Activated T-helper 1 cell treated with anti-CD3 and anti-CD28 coated beads, Interleukin-2, amount 50 U/mL, for 16 hours (primary cell): ENCODE measurements at places on chromosomes 11 and 22.

DNA sequence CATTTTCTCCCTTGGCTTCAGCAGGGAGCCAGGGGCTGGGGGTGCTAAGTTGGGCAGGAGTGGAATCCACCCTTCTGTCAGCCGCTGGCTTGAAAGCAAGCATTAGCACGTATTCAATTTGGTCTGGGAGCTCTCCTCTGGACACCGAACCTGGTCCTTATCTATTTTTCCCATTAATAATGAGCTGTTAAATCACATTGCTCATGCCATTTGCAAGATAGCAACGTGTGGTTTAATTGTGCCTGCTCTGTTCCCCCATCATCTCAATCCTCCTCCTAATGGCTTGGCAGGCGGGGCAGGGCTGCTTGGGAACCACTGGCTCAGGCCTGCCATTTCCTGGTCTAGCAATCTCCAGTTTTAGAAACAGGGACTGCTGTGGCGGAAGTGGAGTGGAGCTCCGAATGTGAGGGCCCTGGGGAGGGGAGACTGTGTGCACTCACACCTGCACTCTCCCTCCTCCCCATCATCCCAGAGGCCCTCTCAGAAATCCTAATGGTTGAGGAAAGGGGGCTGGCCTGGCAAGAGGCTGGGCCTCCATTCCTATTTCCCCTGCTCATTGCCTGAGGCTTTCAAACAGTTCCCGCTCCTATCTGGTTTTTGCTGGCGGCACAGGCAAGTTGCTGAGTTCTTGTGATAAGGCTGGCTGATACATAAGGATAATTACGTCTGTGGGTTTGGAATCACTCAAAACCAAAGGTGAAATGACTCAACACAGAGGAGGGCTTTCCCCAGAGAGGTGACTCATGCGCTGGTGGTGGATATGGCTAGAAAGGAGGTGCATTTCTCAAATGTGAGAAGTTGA is 201.2 kb upstream of the E2F8 start:
- no peak for DNase-seq

DNA sequence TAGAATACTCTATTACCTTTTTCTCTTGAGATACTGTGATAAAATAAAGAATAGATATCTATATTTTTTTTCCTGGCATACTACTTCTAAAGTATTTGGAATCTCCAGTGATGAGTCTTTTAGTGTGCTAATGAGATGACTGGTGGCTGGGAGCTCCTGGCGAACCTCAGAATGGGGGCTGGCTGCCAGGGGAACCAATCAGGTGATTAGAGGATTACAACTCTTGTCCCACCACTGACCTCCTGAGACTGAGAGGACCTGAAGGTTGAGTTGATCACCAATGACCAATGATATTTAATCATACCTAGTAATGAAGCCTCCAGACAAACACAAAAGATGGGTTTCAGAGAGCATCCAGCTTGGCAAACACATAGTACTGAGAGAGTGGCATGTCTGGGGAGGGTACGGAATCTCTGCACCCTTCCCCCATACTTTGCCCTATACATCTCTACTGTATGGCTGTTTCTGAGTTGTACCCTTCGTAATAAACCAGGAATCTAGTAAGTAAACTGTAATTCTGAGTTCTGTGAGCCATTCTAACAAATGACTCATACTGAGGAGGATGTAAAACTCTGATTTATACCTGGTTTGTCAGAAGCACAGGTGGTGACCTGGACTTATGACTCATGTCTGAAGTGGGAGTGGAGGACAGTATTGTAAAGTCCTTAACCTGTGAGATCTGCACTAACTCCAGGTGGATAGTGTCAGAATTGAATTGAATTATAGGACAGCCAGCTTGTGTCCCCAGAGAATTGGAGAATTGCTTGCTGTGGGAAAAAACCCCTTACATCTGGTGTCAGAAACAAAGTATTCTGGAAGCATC is 325.3 kb upstream of the LRRC4C start:
- DNase-seq: no peak

DNA sequence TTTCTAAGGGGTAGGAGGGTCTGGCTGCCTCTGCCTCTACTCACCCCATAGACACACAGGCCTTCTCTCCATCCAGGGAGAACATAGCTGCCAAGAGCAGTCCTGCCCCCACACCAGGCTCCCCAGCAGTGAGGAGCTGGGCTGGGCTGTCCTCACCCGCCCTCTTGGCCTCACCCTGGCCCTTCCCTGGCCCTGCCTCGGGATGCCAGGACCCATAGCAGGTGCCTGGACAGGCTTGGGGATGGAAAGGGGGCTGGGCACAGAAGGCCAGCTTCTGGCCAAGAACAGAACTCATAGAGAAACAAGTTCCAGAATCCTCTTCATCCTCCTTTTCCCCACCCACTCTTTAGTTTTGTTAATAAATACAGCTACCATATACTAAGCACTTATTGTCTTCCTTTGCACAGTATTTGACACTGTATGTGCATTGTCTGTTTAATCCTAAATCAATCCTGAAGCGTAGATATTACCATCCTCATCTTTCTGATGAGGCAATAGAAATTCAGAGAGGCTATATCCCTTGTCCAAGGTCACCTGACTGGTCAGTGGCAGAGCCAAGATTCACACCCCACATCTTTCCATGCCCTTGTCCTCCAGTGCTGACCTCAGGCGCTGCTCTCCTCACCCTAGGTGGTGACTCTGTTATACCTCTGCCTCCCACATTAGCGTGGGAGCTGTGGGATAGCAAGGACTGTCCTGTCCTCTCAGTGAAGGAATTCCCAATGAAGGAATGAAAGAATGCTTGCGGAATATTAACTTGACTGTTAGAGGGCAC is 22.0 kb upstream of the MYOD1 start:
- DNase-seq: no peak

DNA sequence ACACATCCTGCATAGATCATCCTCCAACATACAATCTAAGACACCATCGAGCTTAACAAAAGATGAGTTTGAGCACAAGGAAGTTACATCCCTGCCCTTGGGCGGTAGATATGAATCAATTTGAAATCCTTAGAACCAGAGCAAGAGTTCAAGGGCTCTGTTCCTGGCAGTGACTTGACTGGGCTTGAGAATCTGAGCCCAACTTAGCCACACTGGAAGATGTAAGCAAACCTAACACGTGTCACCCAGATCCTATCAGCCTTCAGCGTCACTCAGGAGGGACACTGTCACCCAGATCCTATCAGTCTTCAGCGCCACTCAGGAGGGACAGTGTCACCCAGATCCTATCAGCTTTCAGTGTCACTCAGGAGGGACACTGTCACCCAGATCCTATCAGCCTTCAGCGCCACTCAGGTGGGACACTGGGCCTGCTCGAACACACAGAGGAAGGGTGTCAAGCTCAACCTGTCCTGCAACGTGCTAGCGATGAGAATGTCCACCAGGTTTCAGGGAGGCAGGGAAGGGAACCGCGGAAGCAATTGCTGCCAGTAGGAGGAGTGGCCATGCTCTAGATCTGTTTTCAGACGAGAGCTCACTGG is 32.8 kb upstream of the CTSD start:
- no peak for DNase-seq

GRCh38 chr11:7495882-7496551 is 10.7 kb downstream of the OLFML1 start:
- no peak for DNase-seq
